Immature natural killer cell (primary cell): ENCODE measurements at places on chromosomes 12 and 14.
A peak's percentile ranks its signal among the peaks of the same experiment; 100 is the strongest.

GRCh38 chr12:21677622-21678277 lies 20.1 kb upstream of the LDHB start:
- H3K4me1 ChIP-seq: no peaks in the 10 kb centered on the region
- DNase-seq: no peak
- no peaks in the 10 kb centered on the region for H3K36me3 ChIP-seq
- H3K27me3 ChIP-seq: peaks cover 3% of the 10 kb centered on the region
- no peak overlapping the region for H3K4me3 ChIP-seq

DNA sequence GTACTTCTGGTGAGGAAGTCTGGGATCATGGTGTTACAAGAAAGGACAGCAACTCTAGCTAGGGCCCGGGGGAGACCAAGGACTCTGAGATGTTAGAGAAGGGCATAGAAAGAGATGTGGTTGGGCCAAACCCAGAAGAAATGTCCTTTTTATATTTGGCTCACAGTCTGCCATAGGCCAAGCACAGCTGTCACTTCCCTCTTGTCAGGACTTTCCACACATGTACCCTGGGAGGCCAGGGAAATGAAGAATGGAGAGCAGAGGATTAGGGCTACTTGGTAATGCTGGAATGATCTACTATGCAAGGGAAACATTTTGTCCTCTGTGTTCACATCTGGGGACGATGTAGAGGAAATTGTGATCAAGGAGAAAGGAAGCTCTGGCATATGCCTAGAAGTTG lies 9.2 kb downstream of the MYO1A start:
- no peak overlapping the region for H3K4me3 ChIP-seq
- peaks cover under 1% of the 10 kb centered on the region for H3K4me1 ChIP-seq
- H3K27me3 ChIP-seq: peaks cover 3% of the 10 kb centered on the region

DNA sequence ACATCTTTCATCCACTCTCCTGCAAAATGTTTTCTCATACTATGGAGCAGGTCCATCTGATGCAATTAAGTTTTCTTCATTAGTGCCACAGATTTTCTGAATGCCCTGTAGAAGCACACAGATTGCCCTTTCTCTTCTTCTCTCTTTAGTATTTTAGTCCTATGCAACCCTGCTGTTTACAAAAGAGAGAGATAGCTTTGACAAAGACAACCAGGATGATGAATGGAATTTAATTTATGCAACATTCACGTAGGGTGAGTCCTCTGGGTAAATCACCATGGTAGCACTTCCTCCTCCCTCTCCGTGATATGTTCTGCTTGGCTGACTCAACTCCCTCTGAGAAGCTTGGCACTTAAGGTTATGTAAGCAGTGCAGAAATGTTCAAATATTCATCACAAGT lies 400.9 kb upstream of the PDE3A start:
- H3K36me3 ChIP-seq: no peaks in the 10 kb centered on the region
- H3K4me3 ChIP-seq: no peak overlapping the region
- no peaks in the 10 kb centered on the region for H3K27me3 ChIP-seq

DNA sequence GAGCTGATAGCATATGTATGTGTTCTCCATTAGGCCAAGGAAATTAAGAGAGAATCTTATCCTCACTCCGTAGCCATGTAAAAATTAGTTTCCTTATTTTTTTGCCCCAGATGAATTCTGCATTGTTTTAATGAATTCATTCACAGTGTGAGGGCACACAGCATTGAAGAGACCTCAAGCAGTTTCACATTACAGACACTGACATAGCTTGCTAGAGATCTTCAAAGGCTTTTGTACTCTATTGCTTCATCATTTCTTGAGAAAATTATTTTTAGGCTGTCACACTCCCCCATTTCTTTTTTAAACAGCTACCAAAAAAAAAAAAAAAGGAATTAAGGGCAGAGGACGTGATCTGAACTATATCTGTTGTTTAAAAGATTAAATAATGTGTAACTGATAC lies 251.1 kb downstream of the BCAT1 start:
- no peak for DNase-seq
- H3K4me1 ChIP-seq: no peaks in the 10 kb centered on the region
- no peaks in the 10 kb centered on the region for H3K36me3 ChIP-seq
- no peak overlapping the region for H3K4me3 ChIP-seq
- no peak overlapping the region for H3K27ac ChIP-seq
- H3K27me3 ChIP-seq: no peaks in the 10 kb centered on the region

GRCh38 chr14:71103662-71104484 lies 196.6 kb downstream of the PCNX1 start:
- H3K36me3 ChIP-seq: peaks cover 12% of the 10 kb centered on the region
- peaks cover 16% of the 10 kb centered on the region for H3K4me1 ChIP-seq
- H3K4me3 ChIP-seq: no peak overlapping the region
- no peak overlapping the region for H3K27ac ChIP-seq
- no peaks in the 10 kb centered on the region for H3K27me3 ChIP-seq

- H3K36me3 ChIP-seq: peaks cover 3% of the 10 kb centered on the region
- DNase-seq: peak; percentile 45
- H3K27ac ChIP-seq: peak overlapping the region; percentile 96
- H3K27me3 ChIP-seq: no peaks in the 10 kb centered on the region
- H3K4me1 ChIP-seq: peaks cover 42% of the 10 kb centered on the region
These were observed 20.5 kb downstream of the ZDHHC22 start for GRCh38 chr14:77120771-77121743.

- H3K36me3 ChIP-seq: no peaks in the 10 kb centered on the region
- H3K4me3 ChIP-seq: no peak overlapping the region
- peaks cover 11% of the 10 kb centered on the region for H3K27me3 ChIP-seq
- H3K27ac ChIP-seq: no peak overlapping the region
- no peak for DNase-seq
- peaks cover 6% of the 10 kb centered on the region for H3K4me1 ChIP-seq
These were observed 38.0 kb upstream of the FKBP4 start for GRCh38 chr12:2756756-2757155.

GRCh38 chr14:91873471-91874415 lies 6.4 kb upstream of the TC2N start:
- H3K27me3 ChIP-seq: peaks cover 4% of the 10 kb centered on the region
- DNase-seq: peak; percentile 85
- peaks cover 70% of the 10 kb centered on the region for H3K4me1 ChIP-seq
- peak overlapping the region; percentile 77 for H3K4me3 ChIP-seq
- peak overlapping the region; percentile 89 for H3K27ac ChIP-seq

DNA sequence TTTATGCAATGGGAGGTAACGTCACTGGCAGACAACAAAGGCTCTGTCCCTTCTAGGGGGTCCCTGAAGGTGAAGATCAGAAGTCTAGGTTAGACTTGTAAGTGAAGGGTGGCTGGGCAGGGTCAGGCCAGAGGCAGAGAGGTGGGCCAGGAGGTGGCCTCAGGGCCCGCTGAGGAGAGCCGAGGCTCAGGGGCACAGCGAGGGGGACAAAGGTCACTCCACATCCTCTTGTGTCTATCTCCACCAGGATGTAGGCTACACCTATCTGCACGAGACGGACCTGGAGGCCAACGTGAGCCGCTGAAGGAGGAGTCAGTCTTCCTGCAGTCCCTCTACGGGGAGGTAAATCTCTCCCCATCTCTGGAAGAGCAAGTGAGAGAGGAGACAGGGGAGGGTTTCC lies 20.3 kb downstream of the KRT85 start:
- H3K27ac ChIP-seq: no peak overlapping the region
- H3K36me3 ChIP-seq: no peaks in the 10 kb centered on the region
- H3K27me3 ChIP-seq: peaks cover 24% of the 10 kb centered on the region
- H3K4me1 ChIP-seq: peaks cover 16% of the 10 kb centered on the region
- no peak overlapping the region for H3K4me3 ChIP-seq
- DNase-seq: no peak

GRCh38 chr12:78101113-78101876 lies 270.6 kb downstream of the NAV3 start:
- H3K27me3 ChIP-seq: no peaks in the 10 kb centered on the region
- no peak overlapping the region for H3K27ac ChIP-seq
- H3K4me1 ChIP-seq: no peaks in the 10 kb centered on the region
- H3K36me3 ChIP-seq: no peaks in the 10 kb centered on the region
